ENCODE measurements at places on chromosomes 13 and 19.

GRCh38 chr19:32122258-32122657 lies 223.2 kb upstream of the ZNF507 start:
- DNase-seq: no peak
- no peak overlapping the region for H3K27ac ChIP-seq
- no peaks in the 10 kb centered on the region for H3K4me1 ChIP-seq
- no peaks in the 10 kb centered on the region for H3K36me3 ChIP-seq

- DNase-seq: no peak
- no peaks in the 10 kb centered on the region for H3K27me3 ChIP-seq
- no peak overlapping the region for H3K4me3 ChIP-seq
Observed at GRCh38 chr19:48630296-48631063, 6.7 kb downstream of the DBP start.

GRCh38 chr13:70171151-70171550 lies 62.9 kb upstream of the KLHL1 start:
- DNase-seq: no peak
- H3K4me1 ChIP-seq: no peaks in the 10 kb centered on the region
- no peak overlapping the region for H3K27ac ChIP-seq
- no peak overlapping the region for H3K4me3 ChIP-seq
- no peaks in the 10 kb centered on the region for H3K27me3 ChIP-seq

DNA sequence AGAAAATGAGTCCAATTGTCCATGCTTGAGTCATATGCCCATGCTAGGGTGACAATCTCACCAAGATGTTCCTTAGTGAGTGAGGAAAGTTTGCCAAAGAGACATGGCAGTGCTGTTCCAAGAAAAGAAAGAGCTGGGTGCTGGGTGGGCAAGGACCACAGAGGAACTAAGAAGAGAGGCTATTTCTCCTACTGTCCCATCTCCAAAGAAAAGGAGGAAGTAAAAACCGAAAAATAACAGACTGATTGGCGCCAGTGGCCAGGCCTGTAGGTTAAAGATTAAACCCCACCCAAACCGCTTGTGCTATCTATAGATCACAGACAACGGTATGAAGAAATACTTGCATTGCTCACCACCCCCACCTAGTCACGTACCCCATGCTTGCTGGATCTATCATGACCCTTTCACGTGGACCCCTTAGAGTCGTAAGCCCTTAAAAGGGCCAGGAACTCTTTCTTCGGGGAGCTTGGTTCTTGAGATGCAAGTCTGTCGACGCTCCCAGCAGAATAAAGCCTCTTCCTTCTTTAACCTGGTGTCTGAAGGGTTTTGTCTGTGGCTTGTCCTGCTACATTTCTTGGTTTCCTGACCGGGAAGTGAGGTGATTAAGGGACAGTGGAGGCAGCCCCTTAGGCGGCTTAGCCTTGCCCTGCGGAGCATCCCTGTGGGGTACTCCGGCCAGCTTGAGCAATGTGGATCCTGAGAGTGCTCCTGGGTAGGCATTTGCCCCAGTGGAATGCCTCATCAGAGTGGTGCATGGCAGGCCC lies 606.5 kb downstream of the UQCRFS1 start:
- no peaks in the 10 kb centered on the region for H3K36me3 ChIP-seq
- H3K27ac ChIP-seq: no peak overlapping the region
- no peak for DNase-seq
- H3K27me3 ChIP-seq: no peaks in the 10 kb centered on the region

DNA sequence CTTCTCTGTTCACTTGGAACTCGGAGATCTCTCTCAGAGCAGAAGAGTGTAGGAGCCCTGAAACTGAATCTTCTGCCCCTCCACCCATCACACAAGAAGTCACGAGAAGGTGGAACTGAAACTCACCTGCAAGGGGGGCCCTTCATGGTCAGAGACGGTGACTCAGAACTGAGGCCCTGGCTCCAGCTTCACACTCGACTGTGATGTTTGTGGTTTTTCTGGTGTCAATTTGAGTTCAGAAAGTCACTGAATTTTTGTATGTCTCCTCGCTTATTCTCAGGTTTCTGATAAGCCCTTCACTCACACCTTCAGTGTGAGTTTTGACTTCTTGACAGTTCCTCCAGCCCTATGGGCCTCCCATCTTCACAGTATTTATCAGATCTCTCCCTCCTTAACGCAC lies 23.1 kb downstream of the SIGLEC5 start:
- H3K36me3 ChIP-seq: no peaks in the 10 kb centered on the region
- no peak overlapping the region for H3K27ac ChIP-seq
- H3K4me1 ChIP-seq: no peaks in the 10 kb centered on the region
- peaks cover 5% of the 10 kb centered on the region for H3K27me3 ChIP-seq
- DNase-seq: no peak

DNA sequence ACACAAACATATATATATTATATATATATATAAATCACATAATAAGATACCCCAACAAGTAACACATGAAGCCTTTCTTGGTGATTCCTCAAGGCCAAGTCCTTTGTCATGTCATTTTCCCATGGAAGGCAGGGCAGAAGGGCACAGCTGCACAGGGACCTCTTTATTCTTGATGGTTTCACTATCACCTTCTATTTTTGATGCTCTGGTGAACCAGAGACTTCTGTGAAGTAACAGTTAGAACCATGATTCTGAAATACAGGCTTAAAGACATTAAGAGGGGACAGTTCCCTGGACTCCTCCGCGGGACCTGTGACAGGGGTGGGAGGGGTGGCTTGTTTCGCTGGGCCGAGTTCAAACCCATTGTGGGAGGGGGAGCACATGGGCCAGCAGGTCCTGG lies 104.0 kb downstream of the DGKH start:
- H3K4me1 ChIP-seq: no peaks in the 10 kb centered on the region
- H3K27me3 ChIP-seq: no peaks in the 10 kb centered on the region
- peaks cover 27% of the 10 kb centered on the region for H3K36me3 ChIP-seq
- H3K27ac ChIP-seq: no peak overlapping the region
- DNase-seq: no peak
- H3K4me3 ChIP-seq: no peak overlapping the region

DNA sequence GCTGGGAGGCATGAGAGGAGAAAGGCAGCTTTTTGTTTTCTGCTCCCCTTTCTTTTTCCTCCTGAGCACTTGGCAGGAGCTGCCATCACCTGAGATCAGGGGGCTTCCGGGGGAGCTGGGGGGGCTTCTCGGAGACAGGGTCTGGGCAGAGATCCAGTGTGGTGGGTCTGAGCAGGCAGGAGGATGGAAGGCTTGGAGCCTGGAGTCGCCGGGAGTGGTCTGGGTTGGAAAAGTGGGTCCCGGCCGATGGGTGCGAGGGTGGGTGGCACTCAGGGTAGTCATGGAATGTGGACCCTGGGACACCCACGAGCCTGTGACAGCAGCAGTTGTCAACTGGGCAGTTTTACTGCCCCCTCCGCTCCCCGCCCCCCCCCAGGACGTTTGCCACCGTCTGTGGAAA lies 2.2 kb upstream of the ADM5 start:
- no peak for DNase-seq
- H3K4me1 ChIP-seq: no peaks in the 10 kb centered on the region
- H3K36me3 ChIP-seq: peaks cover 39% of the 10 kb centered on the region
- H3K27me3 ChIP-seq: no peaks in the 10 kb centered on the region

- H3K27me3 ChIP-seq: no peaks in the 10 kb centered on the region
- no peaks in the 10 kb centered on the region for H3K36me3 ChIP-seq
- H3K27ac ChIP-seq: no peak overlapping the region
Observed at GRCh38 chr13:89925107-89925506, 1422.4 kb upstream of the MIR17HG start.

GRCh38 chr19:49875857-49876421 lies 1.2 kb downstream of the AKT1S1 start:
- no peaks in the 10 kb centered on the region for H3K27me3 ChIP-seq
- peaks cover 11% of the 10 kb centered on the region for H3K36me3 ChIP-seq
- H3K4me3 ChIP-seq: peak overlapping the region; percentile 88
- DNase-seq: no peak
- peak overlapping the region; percentile 81 for H3K27ac ChIP-seq

DNA sequence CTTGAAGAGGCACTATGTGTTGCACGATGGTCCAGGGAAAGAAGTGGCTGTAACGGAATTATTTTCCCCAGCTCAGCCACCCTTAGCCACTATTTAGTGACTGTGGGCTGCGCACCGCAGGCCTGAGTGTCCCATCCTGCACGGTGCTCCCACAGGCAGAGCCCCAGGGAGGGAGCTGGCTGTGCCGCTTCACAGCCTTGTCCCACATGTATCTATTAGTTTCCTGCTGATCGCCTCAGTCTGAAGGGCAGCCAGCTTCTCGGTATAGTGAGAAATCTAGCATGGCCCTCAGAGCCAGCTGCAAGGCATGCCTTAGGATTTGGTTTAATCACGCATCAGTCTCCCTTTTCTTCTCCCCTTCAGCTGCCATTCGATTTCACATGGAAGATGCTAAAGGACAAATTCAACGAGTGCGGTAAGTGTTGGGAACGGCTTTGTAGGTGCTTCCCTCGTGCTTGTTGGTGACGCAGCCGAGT lies 15.7 kb downstream of the PRAM1 start:
- H3K36me3 ChIP-seq: peaks cover 70% of the 10 kb centered on the region
- no peak overlapping the region for H3K4me3 ChIP-seq
- no peak for DNase-seq
- peaks cover 11% of the 10 kb centered on the region for H3K4me1 ChIP-seq

- no peaks in the 10 kb centered on the region for H3K27me3 ChIP-seq
- H3K27ac ChIP-seq: peak overlapping the region; percentile 45
- DNase-seq: peak; percentile 63
- H3K36me3 ChIP-seq: no peaks in the 10 kb centered on the region
- H3K4me1 ChIP-seq: peaks cover 9% of the 10 kb centered on the region
Observed at GRCh38 chr19:8174706-8175105, 25.3 kb upstream of the FBN3 start.

- no peaks in the 10 kb centered on the region for H3K27me3 ChIP-seq
- no peak for DNase-seq
- H3K36me3 ChIP-seq: no peaks in the 10 kb centered on the region
- no peak overlapping the region for H3K4me3 ChIP-seq
- H3K27ac ChIP-seq: no peak overlapping the region
Observed at GRCh38 chr13:74920920-74921319, 561.0 kb downstream of the TBC1D4 start.

DNA sequence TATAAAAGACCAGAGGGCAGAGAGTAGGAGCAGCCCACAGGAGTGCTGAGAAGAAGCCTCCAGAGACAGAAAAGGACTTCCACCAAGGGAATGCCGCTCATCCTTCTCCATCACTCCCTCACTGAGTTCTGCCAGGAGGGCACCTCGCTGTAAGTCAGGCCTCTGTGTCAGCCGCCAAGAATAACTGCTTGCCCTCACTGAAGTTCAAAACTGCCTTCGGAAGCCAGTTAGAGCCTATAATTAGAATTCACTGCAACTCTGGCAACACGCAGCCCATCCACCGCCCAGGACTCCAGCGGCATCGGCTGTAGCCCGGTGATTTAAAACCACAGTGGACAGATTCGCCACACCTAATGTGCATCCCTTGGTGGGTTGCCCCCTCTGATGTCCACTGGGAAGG lies 281.8 kb upstream of the ZNF507 start:
- peaks cover under 1% of the 10 kb centered on the region for H3K4me1 ChIP-seq
- H3K36me3 ChIP-seq: no peaks in the 10 kb centered on the region
- no peak overlapping the region for H3K4me3 ChIP-seq

- peaks cover 23% of the 10 kb centered on the region for H3K27me3 ChIP-seq
- H3K27ac ChIP-seq: no peak overlapping the region
- H3K36me3 ChIP-seq: no peaks in the 10 kb centered on the region
- DNase-seq: no peak
- H3K4me1 ChIP-seq: no peaks in the 10 kb centered on the region
Observed at GRCh38 chr19:30235946-30236345, 136.2 kb upstream of the ZNF536 start.

- no peaks in the 10 kb centered on the region for H3K27me3 ChIP-seq
- no peak for DNase-seq
- H3K4me1 ChIP-seq: no peaks in the 10 kb centered on the region
- no peak overlapping the region for H3K27ac ChIP-seq
- H3K4me3 ChIP-seq: no peak overlapping the region
- H3K36me3 ChIP-seq: no peaks in the 10 kb centered on the region
Observed at GRCh38 chr19:8877854-8878705, 45.9 kb downstream of the MBD3L1 start.

- DNase-seq: no peak
- no peaks in the 10 kb centered on the region for H3K27me3 ChIP-seq
- H3K27ac ChIP-seq: peak overlapping the region; percentile 39
- H3K36me3 ChIP-seq: peaks cover 50% of the 10 kb centered on the region
- H3K4me1 ChIP-seq: peaks cover 3% of the 10 kb centered on the region
Observed at GRCh38 chr19:44875666-44876451, 15.2 kb upstream of the TOMM40 start.

GRCh38 chr19:10126213-10126639 lies 6.5 kb upstream of the EIF3G start:
- no peaks in the 10 kb centered on the region for H3K4me1 ChIP-seq
- DNase-seq: no peak
- H3K4me3 ChIP-seq: no peak overlapping the region
- peaks cover 35% of the 10 kb centered on the region for H3K36me3 ChIP-seq
- no peak overlapping the region for H3K27ac ChIP-seq
- no peaks in the 10 kb centered on the region for H3K27me3 ChIP-seq

DNA sequence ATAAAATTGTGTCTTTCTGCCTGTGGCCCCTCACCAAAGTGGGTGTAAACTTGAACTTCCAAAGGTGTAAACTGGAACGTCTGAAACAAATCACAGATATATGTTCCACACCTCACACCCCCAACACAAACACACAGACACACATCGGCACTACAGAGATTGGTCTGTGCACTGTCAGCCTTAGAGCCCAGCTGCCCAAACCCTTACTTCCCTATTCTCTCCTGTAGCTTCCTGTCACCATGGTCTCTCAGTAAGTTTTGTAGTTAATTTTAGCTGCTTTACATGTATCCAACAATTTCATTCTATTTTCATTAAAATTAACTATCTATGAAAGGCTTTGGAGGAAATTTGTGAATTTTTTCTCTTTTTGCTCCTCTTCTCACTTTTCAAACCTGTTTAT lies 5.4 kb downstream of the TM9SF2 start:
- H3K4me1 ChIP-seq: peaks cover 23% of the 10 kb centered on the region
- peaks cover 46% of the 10 kb centered on the region for H3K36me3 ChIP-seq
- no peak overlapping the region for H3K27ac ChIP-seq

- H3K4me1 ChIP-seq: peaks cover 43% of the 10 kb centered on the region
- H3K27me3 ChIP-seq: no peaks in the 10 kb centered on the region
- peak overlapping the region; percentile 24 for H3K27ac ChIP-seq
- DNase-seq: no peak
- no peak overlapping the region for H3K4me3 ChIP-seq
- H3K36me3 ChIP-seq: no peaks in the 10 kb centered on the region
Observed at GRCh38 chr13:39561971-39562370, 41.0 kb downstream of the LHFPL6 start.

DNA sequence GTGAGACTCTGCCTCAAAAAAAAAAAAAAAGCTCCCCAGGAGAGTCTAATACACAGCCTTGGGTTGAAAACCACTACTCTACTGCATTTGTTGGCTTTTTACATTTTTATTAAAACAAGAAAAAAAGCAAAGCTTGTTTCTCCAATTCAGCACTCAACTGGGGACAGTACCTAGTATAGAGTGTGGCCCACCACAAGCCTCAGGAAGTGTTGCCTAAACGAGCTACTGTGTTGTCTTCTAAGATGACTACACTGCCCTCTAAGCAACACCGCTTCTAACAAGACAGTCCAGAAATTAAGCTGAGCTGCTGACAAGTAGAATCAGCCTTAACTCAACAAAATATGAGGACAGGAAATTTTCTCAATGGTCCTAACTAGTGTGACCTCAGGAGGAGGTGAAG lies 522.2 kb downstream of the FGF9 start:
- no peak overlapping the region for H3K27ac ChIP-seq
- DNase-seq: no peak
- H3K4me1 ChIP-seq: no peaks in the 10 kb centered on the region
- H3K36me3 ChIP-seq: no peaks in the 10 kb centered on the region
